ENCODE measurements at places on chromosomes 5 and 9.

GRCh38 chr9:75891771-75892215 lies 1.3 kb downstream of the PCSK5 start:
- peak; percentile 16 for DNase-seq

DNA sequence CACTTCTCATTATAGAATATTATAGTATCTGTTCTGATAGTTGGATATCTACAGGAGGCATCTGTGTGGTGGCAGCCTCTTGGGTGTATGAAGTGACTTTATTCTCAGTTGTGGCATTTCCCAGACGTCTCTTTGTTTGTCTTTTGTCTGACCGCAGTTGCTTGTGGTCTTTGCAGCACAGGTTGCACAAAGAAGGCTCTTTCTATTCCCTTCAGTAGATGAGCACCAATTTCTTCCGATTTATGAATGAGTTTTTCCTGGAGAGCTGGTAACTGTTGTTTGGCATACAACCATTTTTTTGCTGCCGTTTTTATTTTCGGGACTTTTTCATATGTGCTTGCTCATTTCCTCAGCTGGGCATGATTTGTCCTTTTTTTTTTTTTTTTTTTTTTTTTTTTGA lies 56.4 kb upstream of the MYO10 start:
- DNase-seq = no peak

DNA sequence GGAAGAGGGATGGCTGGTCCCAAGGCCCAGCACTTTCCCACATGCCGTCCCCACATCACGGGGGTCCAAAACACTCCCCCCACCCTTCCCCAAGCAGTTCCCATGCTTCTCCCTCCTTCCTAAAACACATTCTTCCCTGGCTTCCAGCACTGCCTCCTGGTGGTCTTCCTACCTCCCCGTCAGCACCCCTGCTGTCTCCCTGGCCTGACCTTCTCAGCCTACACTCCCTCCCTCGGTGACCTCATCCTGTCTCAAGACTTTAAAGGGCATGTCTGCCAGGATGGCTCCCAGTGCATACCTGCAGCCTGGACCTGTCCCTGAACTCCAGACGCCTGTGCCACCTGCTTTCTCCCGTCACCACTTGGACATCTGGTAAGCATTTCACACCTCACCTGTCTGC lies 4.3 kb upstream of the NCS1 start:
- DNase-seq = peak; percentile 14

DNA sequence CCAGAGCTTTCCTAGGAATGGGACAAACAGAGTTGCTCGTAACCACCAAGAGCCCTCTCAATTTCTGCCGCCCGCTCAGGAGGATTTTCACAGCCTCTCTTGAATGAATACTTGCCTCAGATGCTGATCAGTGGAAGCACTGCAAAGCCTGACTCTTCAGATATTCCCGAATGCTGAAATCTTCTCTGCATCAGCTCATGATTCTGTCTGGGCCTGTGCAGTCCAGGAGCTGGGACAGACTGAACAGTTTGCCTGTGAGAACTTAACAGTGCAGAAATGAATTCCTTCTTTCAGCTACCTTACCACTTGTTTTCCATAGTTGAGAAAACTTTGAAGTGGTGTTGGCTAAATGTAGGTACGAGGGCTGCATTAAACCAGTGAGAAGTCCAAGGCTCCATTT lies 17.1 kb downstream of the ZNF462 start:
- no peak for DNase-seq

GRCh38 chr9:83935276-83935935 lies 14.2 kb upstream of the KIF27 start:
- DNase-seq = no peak

DNA sequence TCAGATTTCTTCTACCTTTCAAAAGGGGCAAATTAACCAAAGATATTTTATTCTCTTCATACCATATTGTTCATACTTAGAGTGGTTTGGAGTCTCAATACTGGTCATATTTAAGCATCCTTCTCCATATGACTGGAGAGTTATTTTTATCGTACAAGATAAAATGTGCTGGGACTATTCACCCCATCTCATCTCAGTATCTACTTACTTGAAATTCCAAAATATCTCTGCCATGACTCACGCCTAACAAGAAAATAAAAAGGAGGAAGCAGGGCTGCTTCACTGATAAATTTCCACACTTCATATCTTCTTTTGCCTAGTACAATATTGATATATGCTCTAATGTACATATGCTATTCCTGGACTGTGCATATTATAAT lies 277.9 kb upstream of the CDH9 start:
- DNase-seq = no peak

GRCh38 chr5:15097552-15097951 lies 226.0 kb upstream of the ANKH start:
- no peak for DNase-seq

DNA sequence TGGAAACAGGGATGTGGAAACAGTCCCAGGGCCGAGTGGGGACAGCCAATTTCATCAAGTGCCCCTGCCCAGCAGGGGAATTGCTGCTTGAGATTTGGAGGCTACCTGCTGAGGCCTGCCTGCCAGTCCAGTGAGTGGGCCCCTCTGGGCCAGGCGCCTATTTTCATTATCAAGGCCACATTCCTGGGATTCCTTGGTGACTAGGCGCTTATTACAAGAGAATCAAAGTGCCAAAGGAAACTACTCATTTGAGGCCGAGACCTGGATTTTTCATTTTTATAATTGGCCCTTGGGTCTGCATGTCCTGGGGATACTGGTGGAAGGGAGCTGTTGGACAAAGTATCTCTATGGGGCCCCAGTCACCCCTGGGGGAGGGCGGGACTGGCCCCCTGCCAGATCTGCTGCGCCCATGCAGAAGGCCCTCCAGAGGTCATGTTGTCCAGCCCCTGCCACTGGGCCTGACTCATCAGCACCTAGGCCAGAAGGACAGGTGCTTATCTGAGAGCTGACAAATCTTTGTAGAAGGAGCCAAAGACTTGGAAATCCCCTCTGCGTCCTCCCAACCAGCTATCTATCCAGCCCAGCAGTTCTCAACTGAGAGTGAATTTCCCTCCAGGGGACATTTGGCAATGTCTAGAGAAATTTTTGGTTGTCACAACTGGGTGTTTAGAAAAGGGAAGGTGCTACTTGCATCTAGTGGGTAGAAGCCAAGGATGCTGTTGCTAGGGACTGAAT lies 45.6 kb downstream of the FOXI1 start:
- DNase-seq = no peak

DNA sequence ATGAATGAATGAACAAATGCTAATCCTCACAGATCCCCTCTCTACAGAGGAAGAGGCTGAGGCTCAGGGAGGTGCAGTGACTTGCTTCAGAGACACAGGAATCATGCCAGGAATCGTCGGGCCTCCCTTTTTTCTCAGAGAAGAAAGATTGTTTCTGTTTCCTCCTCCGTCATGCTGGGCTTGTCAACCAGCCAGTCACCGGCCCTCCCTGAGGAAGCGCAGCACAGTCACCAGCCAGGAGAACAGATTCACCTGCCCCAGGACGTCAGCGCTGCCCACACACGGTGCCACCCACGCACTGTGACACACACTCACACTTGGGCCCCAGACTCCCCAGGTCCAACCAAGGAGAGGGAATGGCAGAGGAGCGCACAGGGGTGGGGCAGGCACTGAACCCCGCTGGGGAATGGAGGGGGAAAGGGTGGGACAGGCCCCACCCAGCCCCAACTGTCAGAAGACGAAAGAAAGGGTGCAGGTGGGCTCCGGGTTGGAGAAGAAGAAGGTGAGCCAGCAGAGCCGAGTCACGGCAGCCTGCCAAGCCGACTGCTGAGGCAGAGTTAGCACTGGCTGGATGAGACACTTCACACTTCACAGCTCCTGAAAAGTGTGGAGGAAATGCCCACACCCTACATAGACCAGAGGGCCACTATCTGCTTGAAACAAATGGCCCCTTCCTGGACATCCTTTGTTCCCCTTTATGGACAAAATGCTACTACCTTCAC lies 13.8 kb upstream of the ERGIC1 start:
- DNase-seq = no peak

DNA sequence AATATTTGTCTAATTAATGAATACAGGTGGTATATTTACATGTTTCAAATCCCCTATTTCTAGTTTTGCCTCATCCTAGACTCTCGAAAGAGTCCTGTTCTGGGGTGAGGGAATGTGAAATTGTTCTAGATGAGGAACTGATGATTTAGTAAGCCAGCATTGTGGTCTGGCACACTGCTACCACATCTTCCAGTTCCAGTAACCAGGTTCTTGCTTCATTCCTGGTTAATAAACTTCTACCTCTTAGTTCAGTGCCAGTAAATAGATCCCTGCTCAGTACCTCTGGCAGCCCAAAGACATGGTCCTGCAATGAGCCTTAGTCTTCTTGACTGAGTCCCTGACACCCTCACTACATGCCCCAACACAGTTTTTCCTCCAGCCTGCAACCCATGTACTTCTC lies 207.7 kb downstream of the SREK1 start:
- no peak for DNase-seq

- DNase-seq = no peak
These were observed 221.4 kb downstream of the EFNA5 start for GRCh38 chr5:107449369-107449768.

GRCh38 chr9:80994892-80995291 lies 694.5 kb downstream of the TLE1 start:
- no peak for DNase-seq

GRCh38 chr9:28770226-28770625 lies 1196.9 kb upstream of the C9orf72 start:
- DNase-seq = no peak

- no peak for DNase-seq
These were observed 79.0 kb downstream of the SGCD start for GRCh38 chr5:156405988-156406387.

DNA sequence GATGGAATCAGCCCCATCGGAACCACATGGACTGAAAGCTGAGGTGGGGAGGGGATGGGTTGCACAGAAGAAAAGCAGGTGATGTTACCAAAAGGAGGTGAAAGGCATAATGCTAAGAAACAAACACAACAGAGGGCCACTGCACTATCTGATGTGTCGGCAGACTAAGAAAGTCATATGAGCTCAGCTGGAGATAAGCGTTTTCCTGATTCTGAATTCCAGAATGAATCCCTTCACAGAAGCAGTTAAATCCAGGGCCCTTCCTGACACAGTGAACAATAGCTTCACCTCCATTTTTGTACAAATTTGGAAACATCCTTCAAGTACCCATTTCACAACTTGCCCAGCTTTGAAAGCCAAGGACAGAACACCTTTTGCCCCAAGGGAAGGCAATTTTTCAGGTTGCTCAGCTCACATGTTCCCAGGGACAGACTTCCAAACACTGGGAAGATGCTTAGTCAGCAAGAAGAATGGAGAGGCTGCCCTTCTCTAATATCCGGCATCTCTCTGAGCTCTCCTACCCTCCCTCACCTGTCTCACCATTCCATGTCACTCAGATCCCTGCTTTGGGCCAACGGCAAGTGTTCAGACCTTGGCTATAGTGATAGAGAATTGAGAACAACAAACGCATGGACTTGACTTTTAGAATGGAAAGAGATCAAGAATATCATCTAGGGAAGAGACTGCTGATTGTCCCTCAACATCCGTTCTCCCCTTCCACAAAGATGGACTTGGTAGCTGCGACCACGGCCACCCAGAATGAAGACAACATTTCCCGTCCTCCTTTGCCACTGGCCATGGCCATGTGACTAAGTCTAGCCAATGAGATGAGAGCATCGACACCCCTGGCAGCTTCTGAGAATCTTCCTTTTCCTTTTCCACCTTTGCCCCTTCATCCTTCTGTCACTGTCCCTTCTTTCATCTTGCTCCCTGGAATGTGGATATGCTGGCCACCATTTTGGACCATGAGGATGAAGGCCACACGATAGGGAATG lies 68.6 kb upstream of the IL17B start:
- no peak for DNase-seq

DNA sequence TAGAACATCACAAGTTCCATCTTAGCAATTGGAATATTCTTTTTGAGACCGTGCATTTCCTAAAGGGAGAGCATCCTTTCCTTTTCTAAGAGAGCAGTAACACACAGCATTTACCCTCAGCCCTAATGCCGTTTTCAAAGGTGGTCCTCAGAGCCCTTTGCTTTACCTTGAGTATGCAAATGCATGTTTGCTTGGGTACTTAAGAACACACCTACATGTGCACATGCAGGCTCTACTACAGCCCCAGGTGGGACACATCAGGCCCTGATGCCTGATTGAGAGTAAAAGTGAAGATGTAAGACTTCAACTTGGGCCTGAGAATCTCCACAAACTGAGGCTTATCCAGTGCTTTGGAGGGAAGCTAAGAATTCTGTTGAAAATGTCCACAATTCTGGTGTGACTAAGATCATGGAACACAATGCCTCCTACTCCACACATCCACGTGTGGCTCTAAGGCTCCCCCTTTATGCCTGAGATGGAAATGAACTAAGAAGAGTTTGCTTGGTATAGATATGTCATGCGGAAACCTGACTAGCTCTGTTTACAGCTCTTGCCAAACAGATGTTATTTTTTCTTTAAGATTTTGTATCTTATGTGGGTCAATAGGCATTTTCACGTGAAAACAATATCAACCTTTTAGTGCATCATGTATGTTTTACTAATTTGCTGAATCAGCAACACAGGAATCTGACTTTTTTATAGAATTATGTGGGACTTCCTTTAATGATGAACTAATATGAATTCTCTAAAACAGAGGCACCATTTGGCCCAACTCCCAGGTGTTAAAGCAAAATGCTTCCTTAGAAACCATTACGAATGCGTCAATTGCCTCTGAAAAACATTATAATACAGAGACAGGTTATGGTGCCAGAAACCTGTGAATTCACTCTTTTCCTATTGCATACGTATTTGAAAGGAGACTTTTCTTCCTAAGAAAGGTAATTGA lies 48.9 kb upstream of the SLC2A8 start:
- no peak for DNase-seq

GRCh38 chr5:168434746-168435321 lies 51.4 kb upstream of the RARS1 start:
- no peak for DNase-seq

DNA sequence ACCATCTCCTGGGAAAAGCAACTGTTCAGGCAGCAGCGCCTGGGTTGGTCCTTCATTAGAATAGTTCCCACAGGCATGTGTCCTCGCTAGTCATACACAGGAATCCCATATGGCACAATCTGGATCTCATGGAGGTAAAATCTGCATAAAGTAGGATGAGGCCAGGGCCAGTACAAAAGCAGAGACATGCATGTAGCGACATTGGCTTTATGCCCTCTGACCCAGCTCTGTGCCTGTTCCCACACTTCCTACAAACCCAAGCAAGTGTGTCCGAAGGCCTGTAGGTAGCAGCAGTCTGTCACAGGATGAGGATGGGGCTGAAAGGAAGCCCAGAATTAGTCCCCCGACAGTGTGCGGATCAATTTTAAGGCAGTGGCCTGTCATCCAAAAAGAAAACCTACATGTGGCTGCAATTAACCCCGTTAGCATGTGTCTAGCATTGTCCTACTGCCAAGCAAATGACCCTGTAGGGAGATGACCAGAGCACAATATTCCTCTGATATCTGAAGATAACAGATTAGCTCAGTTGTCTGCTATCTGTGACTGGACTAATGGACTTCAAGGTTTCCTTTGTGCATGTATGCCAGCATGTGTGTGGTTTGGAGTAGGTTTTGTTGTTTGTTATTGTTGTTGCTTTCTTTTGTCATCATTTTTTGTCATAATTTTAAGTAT lies 178.8 kb downstream of the TMEM161B start:
- no peak for DNase-seq

DNA sequence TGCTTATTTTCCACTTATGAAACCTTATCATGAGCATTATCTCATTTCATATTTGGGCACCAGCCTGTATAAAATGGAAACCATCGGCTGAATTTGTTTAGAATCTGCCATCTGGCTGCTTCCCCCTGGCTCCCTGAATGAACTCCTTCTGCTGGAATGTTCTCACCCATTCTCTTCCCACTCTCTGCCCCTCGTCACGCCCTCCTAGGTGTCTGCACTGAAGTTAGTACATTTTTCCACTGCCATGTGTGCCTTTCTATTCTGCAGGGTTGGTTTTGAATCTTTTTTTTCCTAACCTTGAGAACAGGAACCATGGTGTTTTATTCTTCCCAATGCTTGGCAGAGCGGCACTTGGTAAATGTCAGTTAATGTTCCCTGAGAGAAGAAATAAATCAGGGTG lies 359.7 kb downstream of the MLLT3 start:
- no peak for DNase-seq

Data from activated naive CD8-positive, alpha-beta T cell treated with anti-CD3 and anti-CD28 coated beads, Interleukin-2, amount 50 U/mL, for 24 hours (primary cell).